ENCODE measurements at places on chromosomes 6 and 20.

- no peak for DNase-seq
These were observed 274.7 kb downstream of the CDKAL1 start for GRCh38 chr6:20808924-20809323.

GRCh38 chr20:34907616-34908469 lies 31.4 kb downstream of the ACSS2 start:
- DNase-seq, result peak; percentile 79

DNA sequence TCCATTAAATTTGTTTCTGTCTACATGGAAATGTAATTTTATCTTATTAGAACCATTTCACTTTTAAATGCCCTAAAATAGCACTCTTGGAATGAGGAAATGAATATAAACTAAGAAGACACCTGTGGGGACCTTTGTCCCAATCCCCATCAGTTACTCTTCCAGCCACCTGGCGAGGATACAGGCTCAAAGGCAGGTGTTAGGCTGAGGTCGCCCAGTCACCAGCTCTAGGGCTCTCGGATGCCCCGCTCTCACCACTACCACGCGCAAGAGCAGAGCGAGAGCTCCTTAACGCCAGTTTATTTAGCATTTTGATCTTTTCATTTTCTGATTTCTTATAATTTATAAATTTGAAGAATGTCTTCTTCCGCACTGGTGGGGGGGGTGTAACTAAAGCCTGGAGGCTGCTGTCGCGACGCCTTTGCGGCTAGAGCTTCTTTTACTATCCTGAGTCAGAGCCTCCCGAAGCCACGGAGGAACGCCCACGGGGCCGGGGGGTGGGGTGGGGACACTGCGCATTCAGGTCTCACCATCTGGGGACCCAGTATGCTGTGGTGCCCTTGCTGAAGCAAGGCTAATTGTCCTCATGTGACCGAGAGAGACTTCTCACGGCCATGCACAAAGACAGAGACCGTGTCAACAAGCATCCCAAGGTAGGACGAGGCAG lies 38.7 kb upstream of the AFDN start:
- no peak for DNase-seq

- DNase-seq, result no peak
These were observed 103.7 kb upstream of the RNF217 start for GRCh38 chr6:124858564-124858963.

GRCh38 chr20:46122516-46123481 lies 4.7 kb downstream of the CD40 start:
- DNase-seq, result no peak

GRCh38 chr6:21258665-21259064 lies 334.9 kb upstream of the SOX4 start:
- no peak for DNase-seq

All from NCI-H2029 (cell line).